Peyer's patch (tissue), 4 donors: ENCODE measurements at places on chromosomes 1 and 21.

DNA sequence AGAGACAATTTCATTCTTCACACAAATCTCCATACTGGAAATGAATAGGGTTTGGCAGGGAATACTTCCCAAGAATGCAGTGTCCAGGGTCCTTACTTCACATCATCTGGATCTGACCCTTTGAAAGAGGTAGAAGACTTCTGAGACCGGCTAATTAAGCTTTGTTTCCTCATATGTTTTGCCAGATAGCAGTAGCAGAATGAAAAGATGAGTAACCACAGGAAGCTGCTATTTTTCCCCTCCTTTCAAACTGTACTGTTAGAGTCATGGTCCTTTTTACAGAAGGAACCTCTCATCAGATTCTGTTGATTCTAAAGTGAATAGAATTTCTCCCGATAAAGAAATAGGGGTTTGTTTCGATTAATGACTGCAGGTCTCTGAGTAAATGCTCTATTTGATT, 1.4 kb upstream of the OLFML3 start:
- no peak for DNase-seq

DNA sequence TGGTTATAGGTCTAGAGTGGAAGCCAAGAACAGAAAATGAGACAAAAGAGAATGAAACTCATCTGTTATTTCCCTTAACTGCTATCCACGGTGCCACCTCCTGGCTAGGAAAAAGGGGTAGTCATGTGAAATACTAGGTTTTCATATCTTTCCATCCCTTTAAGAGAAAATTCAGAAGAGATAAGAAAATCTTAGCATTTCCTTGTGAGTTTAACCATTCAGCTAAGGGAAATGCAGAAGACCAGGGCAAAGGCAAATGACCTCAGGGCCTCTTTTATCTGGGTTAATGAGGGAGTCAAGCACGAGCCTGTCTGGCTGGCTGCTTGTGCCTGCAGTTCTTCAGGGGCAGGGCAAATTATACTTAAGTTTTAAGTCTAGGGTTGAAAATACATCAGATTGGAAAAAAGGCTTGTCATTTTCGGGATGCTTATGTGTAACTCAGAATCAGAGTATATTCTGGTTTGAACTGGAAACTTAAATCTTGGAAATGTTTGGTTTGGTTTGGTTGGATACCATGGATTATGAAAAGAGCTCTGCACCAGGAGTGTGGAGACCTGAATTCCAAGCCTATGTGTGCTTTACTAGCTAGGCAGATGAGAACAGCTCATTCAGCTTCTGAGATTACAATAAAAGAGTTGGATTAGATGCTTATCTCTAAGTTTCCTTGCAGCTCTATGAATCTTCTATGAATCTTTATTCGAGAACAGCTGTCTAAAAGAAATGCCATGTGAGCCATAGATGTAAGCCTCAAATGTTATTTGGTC, 19.9 kb downstream of the NIBAN1 start:
- DNase-seq = no peak

DNA sequence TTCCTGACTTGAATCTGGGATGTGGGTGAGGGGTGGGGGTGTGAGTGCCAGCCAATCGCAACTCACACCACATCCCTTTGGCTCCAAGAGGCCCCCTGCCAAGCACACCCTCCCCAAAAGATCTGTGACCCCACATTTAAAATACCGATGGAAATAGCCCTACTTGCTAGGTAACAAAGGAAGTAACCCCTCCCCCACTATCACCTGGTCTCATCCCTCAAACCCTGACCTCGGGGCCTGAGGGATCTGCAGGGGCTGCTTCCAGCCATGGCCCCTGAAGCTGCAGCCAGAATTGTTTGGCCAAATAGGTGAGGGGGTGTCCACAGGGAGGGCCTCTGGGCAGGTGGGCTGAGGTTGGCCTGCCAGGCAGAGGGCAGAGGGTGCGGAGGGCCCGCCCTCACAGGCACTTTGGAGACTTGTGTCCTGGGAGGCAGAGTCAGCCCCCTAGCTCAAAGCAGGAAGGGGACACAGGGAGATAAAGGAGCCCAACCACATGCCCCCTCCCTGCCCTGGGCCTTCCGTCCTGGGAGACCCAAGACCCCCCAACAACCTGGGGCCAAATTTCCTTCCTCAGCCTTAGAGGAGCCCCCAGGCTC, 37.2 kb downstream of the SDC3 start:
- DNase-seq = no peak

DNA sequence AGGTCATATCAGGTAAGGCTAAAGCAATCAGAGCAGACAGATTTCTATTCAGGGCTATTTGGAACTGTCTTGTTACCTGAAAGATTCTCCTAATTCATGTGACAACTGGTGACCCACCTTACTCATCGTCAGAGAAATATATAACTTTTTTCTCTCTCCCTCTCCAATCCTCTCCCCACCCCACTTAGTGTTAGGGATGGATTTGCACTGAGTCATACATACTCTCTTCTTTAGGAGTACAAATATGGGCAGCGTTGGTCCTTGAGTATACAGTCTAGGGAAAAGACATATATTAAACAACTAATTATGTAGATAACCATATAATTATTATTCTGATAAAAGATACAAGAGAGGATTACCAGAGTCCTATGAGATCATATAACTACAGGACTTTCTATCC, 246.3 kb downstream of the HHIPL2 start:
- no peak for DNase-seq

DNA sequence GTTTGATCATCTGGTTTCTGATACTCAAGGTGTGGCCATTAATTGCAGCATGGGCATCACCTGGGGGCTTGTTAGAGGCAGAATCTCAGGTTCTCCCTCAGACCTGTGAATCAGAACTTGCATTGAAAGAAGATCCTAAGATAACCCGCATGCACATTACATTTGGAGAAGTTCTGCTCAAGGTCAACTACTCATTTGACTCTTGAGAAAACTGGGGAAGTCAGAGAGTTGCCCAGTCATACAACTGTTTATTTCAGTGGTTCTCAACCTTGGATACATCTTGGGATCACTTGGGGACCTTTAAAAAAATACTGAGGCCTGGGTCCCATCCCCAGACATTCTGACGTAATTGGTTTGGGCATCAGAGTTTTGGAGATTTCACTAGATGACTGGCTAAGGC, 30.5 kb downstream of the CAMTA1 start:
- DNase-seq = no peak

DNA sequence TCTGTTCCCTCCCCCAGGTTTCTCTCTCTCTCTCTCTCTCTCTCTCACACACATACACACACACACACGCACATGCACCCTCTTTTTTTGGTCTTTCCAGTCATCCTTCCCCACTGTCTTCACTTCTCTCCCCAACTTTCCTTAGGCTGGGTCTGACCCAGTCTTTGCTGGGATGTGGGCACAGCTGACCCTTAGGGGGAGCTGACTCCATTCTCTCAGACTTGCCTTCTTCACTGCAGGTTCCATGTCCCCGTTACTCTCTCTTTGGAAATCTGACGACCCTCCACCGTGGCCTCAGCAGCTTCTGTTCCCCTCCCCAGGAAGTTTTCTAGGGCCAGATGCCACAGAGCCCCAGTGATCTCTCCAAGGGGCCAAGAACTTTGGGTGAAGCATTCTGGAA, 2.1 kb downstream of the DISP3 start:
- DNase-seq = no peak

GRCh38 chr1:160062230-160062532, 7.8 kb downstream of the KCNJ10 start:
- no peak for DNase-seq

GRCh38 chr21:46431884-46432488, 26.7 kb upstream of the DIP2A start:
- no peak for DNase-seq

DNA sequence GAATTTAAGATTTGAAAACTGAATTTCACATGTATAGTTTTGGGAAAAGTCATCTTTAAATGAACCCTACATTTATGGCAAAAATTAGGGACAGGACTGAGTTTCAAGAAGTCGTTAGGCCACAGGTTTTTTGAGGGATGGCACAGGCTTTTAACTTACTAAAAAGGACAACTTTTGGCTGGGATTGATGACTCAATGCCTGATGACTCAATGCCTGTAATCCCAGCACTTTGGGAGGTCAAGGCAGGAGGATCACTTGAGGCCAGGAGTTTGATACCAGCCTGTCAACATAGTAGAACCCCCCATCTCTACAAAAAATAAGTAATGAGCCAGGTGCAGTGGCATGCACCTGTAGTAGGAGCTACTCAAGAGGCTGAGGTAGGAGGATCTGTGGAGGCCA, 15.9 kb downstream of the UCK2 start:
- DNase-seq = no peak

GRCh38 chr1:167084757-167085156, 5.4 kb downstream of the GPA33 start:
- DNase-seq = no peak

GRCh38 chr1:204777591-204777990, 92.1 kb upstream of the LRRN2 start:
- DNase-seq = no peak

DNA sequence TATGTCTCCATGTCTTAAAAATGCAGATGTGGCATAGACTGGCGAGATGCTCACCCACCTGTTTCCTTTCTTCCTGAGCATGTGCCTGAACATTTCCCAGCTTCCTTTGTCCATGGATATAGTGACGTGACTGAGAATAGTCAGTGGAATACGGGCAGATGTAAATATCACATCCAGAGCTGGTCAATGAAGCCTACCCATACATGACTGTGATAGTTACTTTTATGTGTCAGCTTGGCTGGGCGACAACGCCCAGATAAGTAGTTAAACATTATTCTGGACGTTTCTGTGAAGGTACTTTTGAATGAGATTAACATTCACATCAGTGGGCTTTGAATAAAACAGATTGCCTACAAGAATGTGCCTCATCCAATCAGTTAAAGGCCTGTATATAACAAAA, 135.7 kb downstream of the RGS7 start:
- DNase-seq = no peak

- peak; percentile 88 for DNase-seq
Measured at GRCh38 chr1:37477198-37477931, 3.0 kb downstream of the ZC3H12A start.

DNA sequence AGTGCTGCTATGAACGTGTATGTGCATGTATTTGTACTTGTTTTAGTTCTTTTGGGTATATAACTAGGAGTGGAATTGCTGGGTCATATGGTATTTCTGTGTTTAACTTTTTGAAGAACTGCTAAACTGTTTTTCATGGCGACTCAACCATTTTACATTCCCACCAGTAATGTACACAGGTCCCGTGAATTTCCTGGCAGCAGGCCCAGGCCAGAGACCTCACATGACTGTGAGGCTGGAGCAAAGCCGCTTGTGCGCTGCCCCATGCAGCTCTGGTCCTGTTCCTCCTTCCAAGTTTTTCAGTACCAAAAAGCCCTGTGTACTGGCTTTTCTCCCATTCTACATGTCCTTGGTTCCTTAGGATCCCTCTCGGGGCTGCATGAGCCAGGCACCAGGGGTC, 29.6 kb downstream of the ACOT11 start:
- peak; percentile 50 for DNase-seq

DNA sequence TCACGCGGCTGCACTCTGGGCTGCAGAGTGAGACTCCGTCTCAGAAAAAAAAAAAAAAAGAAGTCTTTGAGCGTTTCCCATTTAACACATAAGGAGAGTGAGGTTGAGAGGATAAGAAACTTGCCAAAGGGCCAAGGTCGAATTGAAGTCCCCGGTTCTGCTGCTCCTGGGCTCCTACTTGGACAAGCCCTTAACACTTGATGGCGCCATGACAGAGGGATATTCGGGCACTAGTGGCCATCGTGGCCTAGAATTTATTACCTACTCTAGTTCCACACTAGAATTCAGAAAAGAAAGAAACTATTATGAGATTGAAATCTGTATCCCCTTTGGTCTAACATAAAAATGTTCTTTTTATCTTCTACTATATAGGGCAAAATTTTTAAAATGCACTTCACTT, 65.7 kb upstream of the NEK2 start:
- DNase-seq = no peak

GRCh38 chr1:6475381-6476133, 9.6 kb upstream of the TNFRSF25 start:
- DNase-seq = peak; percentile 89

GRCh38 chr1:206713070-206713469, 28.4 kb downstream of the MAPKAPK2 start:
- no peak for DNase-seq

DNA sequence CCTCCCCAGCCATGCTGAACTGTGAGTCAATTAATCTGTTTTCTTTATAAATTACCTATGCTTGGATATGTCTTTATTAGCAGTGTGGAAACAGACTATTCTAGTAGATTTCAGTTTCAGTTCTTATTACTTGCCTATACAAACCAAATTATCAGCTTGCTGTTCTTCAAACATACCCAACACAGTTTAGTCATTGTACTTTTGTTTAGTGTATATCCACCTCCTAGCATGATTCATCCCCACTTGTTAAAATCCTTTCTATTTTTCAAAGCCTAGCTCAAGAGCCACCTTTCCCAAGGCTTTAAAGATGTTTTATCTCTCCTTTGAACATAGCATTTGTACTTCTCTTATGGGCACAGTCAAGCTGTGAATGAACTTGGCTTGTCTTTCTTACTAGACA, 195.6 kb upstream of the ZRANB2 start:
- no peak for DNase-seq

DNA sequence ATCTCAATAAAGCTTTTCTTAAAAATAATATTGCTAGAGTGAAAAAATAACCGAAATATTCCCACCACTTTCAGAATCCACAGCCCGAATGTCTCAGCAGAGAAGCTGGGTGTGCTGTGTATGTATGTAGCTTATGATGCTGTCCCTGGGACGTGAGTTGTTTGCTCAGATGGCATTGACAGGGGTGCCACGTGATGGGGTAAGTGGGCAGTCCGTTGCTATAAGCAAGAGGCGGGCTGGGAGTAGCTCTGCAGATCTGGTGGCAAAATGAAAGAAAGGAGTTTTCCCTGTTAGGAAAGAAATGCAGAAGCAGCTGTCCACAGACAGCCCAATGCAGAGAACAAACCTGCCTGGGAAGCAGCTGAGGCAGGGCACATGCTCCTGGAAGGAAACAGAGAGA, 3.8 kb upstream of the FAM20B start:
- DNase-seq = no peak

DNA sequence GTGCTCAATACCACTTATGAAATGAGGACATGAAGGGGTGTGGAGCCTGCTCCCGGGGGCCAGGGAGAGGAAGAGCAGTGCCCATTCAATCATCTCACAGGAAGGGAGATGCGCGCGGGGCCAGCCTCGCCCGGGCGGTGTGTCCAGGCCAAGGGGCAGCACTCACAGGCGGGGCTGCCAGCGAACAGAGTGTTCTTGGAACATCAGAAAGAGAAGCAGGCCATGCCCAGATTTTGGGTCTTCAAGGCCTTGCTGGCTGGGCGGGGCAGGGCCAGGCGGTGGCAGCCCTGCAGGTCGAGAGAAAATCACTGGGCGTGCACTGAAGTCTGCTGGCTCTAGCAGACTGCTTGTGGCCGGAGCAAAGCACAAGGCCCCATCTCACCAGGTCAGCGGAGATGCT, 168.6 kb downstream of the PRDM16 start:
- peak; percentile 52 for DNase-seq
